ENCODE measurements at places on chromosomes 11 and 22. TPM values are rescaled to one million over a fixed set of nuclear protein-coding genes. Genes with fewer than 3 reads are reported as not detected.

Gene PATZ1
- 15.7 TPM for total RNA-seq

Gene SLC22A6
- total RNA-seq, result not detected

Gene PLAAT4
- total RNA-seq, result 9.1 TPM

Gene ADORA2A
- 1.6 TPM for total RNA-seq

Gene GAL3ST1
- 0.23 TPM for total RNA-seq

Gene SCUBE2
- total RNA-seq, result 1.3 TPM

Gene RNASEH2C
- total RNA-seq, result 17.4 TPM

Gene MUC2
- total RNA-seq, result not detected

Gene SCN4B
- 0.07 TPM for total RNA-seq

Gene BIRC3
- 2.5 TPM for total RNA-seq

Gene RPL27A
- total RNA-seq, result 563 TPM

Gene PGA3
- not detected for total RNA-seq

Gene MGAT3
- 1.3 TPM for total RNA-seq

Gene OR6T1
- not detected for total RNA-seq

Gene APIP
- total RNA-seq, result 13.6 TPM

Gene KCNK7
- 0.07 TPM for total RNA-seq
